ENCODE measurements at places on chromosomes 3 and 15. TPM values are rescaled to one million over a fixed set of nuclear protein-coding genes. Genes with fewer than 3 reads are reported as not detected.

DNA sequence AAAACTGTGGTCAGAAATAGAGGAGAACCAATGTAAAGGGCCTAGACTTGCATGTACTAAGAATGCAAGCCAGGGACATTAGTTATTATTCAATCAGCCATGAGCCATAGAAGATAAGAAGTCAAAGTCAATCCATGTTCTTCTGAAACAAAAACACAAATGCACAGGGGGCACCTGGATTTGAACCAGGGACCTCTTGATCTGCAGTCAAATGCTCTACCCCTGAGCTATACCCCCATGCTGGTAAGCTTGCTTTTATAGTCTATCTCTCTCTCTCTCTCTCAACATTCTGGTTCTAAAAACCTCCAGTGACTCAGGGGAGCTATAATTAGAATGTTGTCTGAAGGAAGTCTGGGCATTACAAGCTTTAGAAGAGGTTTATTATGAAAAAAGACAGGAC lies 85.6 kb upstream of the ACP3 start:
- DNase-seq = no peak

OXTR gene
- total RNA-seq = 0.10 TPM

MCF2L2 gene
- 1.5 TPM for total RNA-seq

DNA sequence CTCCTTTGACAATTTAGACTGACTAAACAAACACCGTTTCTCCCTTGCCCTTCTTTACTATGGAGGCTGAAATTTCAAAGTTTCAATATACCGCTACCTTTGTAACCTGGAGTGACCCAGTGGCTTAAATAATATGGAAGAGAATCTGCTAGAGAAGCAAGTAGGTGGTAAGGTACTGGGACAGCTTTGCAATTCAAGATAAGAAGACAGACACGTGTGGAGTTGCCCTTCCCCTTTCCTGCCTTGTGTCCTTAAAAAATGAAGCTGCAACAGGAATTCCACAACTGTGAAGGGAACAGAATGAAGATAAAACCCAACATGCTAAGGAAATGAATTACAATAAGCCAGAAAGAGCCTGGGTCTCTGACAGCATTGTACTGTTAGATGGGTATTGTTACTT lies 26.4 kb downstream of the CBLB start:
- DNase-seq = no peak

SH2D7 gene
- not detected for total RNA-seq

GRCh38 chr15:63362196-63362595 lies 19.4 kb downstream of the CA12 start:
- DNase-seq = peak; percentile 31

ADPGK gene
- 135 TPM for total RNA-seq

- no peak for DNase-seq
Observed at GRCh38 chr15:100731267-100732152, 129.1 kb downstream of the ASB7 start.

Data from B cell (primary cell).